ENCODE measurements at places on chromosomes 11 and 22.

GRCh38 chr11:55707029-55707428 lies 45.0 kb downstream of the OR4C6 start:
- DNase-seq = peak; percentile 4

DNA sequence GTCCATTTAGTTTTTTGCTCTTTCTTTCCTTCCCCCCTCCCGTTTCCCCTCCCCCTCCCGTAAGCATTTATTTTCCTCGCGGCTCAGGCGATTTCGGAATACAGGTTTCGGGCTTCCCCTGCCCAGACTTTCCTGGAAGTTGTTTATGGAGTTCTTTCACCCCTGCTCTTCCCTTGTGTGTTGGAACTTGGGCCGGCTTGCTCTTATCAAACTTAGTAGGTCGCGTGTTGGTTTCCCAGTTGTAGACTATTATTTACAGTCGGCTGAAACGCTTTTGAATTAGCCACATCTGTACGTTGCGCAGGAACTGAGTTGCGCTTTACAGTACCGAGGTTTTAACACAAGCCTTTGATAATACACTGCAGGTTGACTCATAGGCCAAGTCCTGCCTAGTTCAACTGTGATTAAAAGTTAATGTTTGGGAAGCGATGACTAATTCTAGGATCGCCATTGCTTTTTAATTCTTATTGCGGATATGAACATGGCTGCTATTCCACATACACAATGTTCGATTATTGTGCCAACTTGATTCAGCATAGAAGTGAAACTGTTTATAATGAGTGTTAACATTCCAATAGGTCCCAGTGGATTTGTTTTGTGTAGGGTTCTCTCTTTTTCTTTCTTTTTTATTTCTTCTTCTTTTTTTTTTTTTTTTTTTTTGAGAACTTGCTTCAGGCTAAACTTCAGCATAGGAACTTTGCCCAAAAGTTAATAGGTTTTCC lies 1.7 kb downstream of the YAP1 start:
- DNase-seq = peak; percentile 19

DNA sequence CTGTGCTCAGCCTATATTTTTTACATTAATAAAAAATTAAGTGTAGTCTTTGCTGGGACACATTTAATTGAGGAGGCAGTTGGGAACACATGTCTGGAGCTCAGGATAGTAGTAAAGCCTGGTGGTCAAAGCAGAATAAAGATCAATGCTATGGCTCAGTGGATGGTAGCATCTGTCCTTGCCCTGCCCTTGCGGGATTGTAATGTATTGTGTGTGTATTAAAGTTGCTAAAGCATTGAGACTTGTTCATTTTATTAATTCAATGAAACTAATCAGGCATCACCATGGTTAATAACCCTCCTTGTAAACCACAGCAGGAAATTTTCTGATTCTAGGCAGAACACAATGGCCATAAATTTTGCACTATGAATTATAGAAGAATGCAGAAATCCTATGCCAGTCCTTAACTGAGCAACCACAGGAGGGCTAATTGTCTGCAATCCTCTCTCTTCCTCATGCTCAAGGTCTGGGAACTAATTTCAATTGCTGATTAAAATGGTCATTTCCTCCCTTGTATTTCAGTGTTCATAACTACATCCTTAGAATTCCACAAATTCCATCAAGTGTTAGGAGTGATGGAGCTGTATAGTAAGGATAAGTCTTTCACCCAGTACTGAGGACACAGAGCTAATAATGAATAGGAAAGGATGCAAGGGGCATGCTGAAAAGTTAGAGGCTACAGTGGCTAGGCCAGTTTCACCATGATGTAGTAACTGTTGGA lies 403.2 kb upstream of the DDI1 start:
- no peak for DNase-seq

DNA sequence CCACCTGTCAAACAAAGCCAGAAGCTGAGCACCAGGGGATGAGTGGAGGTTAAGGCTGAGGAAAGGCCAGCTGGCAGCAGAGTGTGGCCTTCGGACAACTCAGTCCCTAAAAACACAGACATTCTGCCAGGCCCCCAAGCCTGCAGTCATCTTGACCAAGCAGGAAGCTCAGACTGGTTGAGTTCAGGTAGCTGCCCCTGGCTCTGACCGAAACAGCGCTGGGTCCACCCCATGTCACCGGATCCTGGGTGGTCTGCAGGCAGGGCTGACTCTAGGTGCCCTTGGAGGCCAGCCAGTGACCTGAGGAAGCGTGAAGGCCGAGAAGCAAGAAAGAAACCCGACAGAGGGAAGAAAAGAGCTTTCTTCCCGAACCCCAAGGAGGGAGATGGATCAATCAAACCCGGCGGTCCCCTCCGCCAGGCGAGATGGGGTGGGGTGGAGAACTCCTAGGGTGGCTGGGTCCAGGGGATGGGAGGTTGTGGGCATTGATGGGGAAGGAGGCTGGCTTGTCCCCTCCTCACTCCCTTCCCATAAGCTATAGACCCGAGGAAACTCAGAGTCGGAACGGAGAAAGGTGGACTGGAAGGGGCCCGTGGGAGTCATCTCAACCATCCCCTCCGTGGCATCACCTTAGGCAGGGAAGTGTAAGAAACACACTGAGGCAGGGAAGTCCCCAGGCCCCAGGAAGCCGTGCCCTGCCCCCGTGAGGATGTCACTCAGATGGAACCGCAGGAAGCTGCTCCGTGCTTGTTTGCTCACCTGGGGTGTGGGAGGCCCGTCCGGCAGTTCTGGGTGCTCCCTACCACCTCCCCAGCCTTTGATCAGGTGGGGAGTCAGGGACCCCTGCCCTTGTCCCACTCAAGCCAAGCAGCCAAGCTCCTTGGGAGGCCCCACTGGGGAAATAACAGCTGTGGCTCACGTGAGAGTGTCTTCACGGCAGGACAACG lies 11.7 kb downstream of the CXCR5 start:
- DNase-seq = peak; percentile 86

- peak; percentile 51 for DNase-seq
Observed at GRCh38 chr11:23404225-23405160, 544.2 kb upstream of the CCDC179 start.

DNA sequence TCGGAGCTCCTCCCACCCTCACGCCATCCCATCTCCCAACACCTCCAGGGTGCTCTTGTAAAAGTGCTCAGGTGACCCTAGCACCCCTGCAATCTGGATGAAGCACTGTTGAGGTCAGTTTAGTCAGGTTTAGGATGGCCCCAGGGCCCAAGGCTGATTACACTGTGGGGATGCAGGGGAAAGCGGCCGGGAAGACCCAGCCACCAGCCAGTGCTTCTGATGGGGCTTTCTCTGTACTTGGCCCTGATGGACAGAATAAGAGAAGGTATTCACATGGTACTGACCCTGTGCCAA lies 28.7 kb downstream of the TPBGL start:
- no peak for DNase-seq

DNA sequence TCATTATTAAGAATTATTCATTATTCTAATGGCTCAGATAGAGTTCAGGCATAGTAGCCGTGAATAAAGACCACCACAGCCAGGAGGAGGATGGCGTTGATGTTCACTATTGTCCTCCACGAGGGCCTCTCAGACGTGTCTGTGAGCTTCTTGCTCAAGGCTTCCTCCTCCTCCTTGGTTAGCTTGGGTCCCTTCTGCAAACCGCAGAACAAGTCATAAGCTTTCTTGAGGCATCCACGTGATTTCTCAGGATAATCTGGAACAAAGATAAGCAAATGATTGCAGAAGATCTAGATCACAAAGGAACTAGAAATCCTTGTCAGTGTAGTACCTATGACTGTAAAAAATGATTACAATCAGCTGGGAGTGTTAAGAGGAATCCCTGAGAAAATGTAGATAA lies 13.6 kb upstream of the RFPL2 start:
- DNase-seq = no peak

- no peak for DNase-seq
Observed at GRCh38 chr11:10730151-10730550, 20.9 kb upstream of the CTR9 start.

GRCh38 chr11:113435190-113435968 lies 39.8 kb downstream of the DRD2 start:
- no peak for DNase-seq

DNA sequence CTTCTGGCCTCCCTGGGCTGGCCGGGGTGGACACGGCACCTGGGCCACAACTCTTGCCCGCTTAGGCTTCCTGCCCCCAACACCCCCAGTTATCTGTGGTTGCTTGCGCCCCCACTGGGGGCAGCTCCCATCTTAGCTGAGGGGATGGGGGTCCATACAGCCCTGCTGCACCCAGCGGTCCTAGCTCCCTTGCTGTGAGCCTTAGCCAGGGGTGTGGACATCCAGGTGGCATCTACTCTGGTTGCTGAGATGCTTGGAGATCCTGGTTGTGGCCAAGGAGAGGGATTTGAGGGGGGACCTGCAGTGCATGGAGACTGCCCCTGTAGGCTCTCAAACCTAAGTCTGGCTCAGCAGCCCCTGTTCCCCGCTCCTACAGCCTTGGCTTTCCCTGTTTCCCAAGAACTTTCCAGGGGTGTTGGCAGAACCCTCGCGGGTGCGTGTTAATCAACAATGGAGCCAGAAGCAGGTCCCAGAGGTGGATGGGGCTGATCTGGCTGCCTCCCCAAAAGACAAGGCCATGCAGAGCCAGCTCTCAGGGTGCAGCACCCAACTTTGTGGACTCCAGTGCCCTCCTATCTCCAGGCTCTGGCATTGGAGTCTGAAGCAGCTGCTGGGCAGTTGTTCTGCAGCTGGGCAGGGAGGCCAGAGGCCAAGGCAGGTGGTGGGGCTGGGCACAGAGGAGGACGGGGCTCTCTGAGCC lies 3.3 kb downstream of the KCNQ1 start:
- peak; percentile 42 for DNase-seq

DNA sequence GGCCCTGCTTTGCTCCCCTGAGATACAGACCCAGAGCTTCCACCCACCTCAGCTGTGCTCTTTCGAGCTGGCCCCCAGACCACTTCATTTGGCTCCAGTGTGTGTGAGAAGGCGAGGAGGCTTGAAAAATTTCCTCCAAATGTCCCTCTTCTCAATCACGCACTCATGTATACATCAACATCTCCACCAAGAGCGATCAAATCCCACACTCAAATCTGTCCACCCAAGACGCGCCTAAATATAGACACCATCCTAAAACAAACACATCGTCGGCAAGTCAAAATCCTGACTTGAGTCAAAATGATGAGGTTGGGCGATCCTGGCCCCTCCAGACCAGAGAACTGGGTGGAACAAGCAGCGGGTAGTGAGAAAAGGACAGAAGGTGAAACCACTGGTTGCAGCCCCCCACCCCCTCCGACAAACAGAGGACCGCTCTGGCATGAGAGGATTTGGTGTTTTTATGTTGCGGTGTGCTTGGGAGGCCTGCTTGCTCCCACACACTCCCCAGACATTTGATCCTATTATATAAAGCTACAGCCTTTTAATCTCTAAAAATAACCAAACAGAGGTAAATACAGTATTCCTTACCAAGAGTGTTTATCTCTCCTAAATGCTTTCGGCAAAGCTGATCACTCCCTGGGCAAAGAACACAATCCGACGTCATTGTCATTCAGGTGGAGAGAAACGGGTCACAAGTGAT lies 10.2 kb downstream of the MN1 start:
- DNase-seq = no peak

GRCh38 chr11:19524171-19524671 lies 188.4 kb upstream of the NAV2 start:
- no peak for DNase-seq

DNA sequence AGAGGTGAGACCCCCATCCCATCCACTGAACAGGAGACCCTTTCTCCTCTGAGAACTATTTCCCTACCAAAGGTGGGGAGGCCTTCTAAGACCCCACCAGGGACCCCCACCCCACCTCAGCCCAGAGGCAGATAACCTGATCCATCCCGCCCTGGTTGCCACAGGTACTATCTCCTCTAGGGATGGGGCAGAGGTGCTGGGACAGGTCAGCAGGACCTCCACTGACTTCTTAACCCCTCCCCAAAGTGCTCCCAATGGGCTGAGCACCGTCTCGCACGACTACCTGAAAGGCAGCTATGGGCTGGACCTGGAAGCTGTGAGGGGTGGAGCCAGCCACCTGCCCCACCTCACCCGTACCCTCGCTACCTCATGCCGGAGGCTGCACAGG lies 4.3 kb downstream of the INPPL1 start:
- DNase-seq = no peak

- no peak for DNase-seq
Observed at GRCh38 chr11:73931039-73931645, 19.7 kb upstream of the DNAJB13 start.

- no peak for DNase-seq
Observed at GRCh38 chr22:43308060-43308830, 34.9 kb downstream of the SCUBE1 start.

- no peak for DNase-seq
Observed at GRCh38 chr11:3913921-3914320, 58.5 kb downstream of the STIM1 start.

DNA sequence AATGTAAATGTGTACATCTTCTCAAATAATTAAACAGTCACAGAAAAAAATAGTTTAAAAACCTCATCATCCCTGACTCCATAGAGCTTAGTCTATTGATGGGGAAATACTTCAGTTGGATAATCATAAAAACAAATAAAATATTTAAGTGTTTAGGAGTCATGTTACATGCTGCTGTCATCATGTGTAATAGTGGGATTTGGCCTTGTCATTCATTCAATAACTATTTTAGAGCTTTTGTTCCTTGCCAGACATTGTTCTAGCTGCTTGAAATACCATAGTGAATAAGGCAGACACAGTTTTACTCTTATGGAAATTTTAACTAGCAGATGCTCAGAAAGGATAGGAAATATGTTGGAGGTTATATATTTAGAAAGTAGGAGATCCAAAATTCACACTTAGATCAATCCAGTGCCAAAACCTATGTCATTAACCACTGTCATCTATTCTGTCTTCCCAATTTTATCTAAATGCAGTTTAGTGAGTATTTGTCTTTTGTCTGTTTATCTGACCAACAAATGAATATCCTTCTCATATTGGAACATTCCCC lies 324.7 kb downstream of the CASP12 start:
- no peak for DNase-seq

GRCh38 chr11:57699813-57700212 lies 12.2 kb downstream of the MED19 start:
- DNase-seq = no peak

DNA sequence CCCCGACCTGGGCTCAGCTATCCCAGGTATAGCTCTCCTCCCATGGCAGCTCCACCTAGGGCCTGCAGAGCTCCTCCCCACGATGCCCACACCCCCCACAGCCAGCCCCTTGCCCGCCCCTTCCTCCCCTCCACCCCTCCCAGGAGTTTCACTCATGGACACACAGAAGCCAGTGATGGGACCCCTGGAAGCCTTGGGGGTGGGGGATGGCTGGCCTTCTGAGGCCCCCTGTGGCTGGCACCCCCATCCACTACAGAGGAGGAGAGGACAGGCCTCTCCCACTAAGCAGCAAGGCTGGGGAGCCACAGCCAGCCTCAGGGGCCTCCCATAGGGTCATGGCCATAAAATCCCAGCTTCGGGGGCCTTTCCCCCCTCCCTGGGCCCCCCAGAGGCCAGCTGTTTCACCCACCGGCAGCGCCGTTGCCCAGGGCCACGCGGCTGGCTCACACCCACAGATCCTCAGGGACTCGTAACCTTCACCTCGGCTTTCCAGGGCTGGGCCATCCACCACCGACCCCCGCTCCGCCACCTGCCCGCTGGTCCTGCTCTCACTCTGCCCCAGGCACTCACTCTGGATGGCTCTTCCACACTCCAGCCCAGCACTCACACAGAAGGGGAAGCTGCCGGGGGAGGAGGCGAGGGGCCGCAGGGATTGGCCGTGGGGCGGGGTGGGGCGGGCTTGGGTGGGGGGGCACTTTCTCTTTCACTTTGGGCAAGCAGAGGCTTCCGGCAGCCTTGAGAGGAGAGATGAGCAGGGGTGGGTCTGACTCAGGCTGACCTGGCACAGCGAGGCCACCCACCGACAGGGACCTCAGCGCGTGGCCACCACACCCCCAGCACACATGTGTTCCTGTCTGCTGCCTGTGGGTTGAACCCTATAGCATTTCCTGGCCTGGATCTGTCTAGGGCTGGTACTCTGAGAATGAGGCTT lies 2.2 kb downstream of the SLC25A22 start:
- peak; percentile 79 for DNase-seq
